ENCODE measurements at places on chromosomes 11 and 22.

DNA sequence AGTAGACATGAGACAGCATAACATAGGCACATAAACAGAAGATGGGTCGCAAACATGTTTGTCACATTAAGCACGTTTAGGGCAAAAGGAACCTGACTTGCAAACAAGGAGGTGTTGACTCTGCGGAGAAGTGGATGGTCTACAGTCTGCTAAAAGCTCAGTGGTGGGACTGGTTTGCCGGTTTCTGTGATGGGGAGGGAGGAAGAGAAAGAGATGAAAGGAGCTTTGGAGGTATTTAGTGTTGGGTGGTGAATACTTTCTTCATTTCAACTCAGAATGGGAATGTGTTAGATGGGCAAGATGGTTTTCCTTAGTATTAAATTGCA, 191.4 kb upstream of the SORL1-AS1 start:
- no peaks in the 10 kb centered on the region for H3K36me3 ChIP-seq
- H3K4me1 ChIP-seq, result peaks cover 1% of the 10 kb centered on the region
- DNase-seq, result no peak

DNA sequence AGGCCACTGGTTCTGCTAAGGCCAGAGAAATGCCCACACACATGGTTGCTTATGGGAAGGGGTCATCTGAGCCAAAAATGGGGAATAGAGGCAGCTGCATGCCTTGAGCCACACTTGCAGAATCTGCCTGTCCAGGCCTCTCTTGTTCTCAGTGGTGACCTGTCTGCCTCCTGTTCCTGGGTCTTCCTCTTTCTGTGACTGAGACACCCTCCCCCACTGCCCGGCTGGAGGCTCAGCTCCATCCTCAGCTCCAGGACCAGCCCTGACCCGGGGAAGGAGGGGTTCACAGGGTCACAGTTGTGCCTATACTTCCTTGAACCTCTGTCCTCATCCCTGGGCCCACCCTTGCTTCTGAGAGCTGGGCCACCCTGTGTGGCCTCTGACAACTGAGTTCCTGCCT, 52.3 kb downstream of the CSF2RB start:
- DNase-seq, result no peak
- no peak overlapping the region for H3K4me3 ChIP-seq
- no peaks in the 10 kb centered on the region for H3K4me1 ChIP-seq
- no peaks in the 10 kb centered on the region for H3K36me3 ChIP-seq

DNA sequence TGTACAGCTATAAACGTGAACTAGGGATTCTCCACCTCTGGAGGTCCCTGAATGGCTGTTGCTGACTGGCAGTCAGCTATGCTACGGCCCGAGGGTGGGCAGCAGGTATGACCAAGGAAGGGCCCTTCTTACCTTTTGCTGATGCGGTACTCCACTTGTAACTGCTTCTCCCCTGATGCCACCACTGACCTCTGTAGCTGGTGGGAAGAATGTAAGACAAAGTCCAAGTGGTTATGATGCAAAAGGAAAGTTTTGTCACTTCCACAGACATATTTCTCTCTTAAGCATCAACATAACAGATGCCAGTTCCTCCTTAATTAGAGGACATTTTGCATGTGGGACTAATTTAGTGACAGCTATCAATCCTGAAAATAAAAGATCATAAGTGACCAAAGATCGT, 32.2 kb downstream of the P4HA3 start:
- no peak overlapping the region for H3K4me3 ChIP-seq
- no peak for DNase-seq
- H3K27me3 ChIP-seq, result peaks cover 8% of the 10 kb centered on the region
- no peak overlapping the region for H3K27ac ChIP-seq

DNA sequence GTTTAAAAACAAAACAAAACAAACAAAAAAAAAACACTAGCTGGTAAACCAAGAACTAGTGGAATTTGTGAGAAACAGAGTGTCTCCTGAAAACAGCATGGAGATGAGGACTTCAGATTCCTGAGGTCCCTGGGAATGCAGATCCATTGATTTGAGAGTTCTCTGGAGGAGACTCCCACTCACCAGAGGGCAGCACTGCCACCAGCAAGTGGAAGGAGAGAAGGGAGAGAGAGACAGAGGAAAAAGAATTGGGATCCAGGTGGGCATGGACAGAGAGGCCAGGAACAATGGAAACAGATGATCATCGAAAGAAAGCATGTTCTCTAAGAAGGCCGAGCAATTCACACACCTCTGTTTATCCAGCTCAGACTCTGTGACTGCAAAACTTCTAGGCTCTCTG, 31.8 kb downstream of the ETS1 start:
- no peak overlapping the region for H3K27ac ChIP-seq
- no peak overlapping the region for H3K4me3 ChIP-seq
- H3K36me3 ChIP-seq, result no peaks in the 10 kb centered on the region
- no peaks in the 10 kb centered on the region for H3K4me1 ChIP-seq

GRCh38 chr22:20024650-20025397, 3.9 kb downstream of the TANGO2 start:
- no peak for DNase-seq
- H3K4me1 ChIP-seq, result peaks cover 8% of the 10 kb centered on the region
- peaks cover 1% of the 10 kb centered on the region for H3K36me3 ChIP-seq
- H3K4me3 ChIP-seq, result no peak overlapping the region

- no peak overlapping the region for H3K27ac ChIP-seq
- no peak for DNase-seq
- H3K36me3 ChIP-seq, result no peaks in the 10 kb centered on the region
Measured at GRCh38 chr22:30175690-30176288, 70.8 kb downstream of the LIF start.

DNA sequence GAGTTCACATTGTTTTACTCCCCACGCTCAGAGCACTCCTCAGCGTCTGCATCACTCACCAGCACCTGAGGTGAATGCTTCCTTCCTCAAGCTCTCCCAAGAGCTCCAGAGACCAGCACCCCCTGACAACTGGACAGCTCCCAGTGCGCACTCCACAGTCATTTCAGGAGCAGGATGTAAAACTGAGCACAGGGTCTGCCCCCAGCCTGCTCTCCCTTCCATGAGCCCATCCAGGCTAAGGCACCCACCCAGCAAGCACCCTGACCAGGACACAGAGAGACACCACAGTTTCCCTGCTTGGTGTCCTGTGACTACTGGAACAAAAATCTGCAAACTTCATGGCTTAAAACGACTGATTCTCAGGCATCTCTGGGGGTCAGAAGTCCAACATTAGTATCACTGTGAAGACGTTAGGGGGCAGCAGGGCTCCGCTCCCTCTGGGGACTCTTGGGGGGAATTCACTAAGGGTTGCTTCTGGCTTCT, 3.3 kb downstream of the SCGB1D2 start:
- H3K4me3 ChIP-seq, result no peak overlapping the region
- no peaks in the 10 kb centered on the region for H3K4me1 ChIP-seq
- H3K36me3 ChIP-seq, result no peaks in the 10 kb centered on the region
- H3K27ac ChIP-seq, result no peak overlapping the region
- peak; percentile 69 for DNase-seq

GRCh38 chr11:66617155-66617834, 865 bp downstream of the RBM14 start:
- peaks cover 35% of the 10 kb centered on the region for H3K4me1 ChIP-seq
- H3K27ac ChIP-seq, result peak overlapping the region; percentile 99
- no peak for DNase-seq
- H3K27me3 ChIP-seq, result no peaks in the 10 kb centered on the region
- H3K36me3 ChIP-seq, result peaks cover 10% of the 10 kb centered on the region
- peak overlapping the region; percentile 98 for H3K4me3 ChIP-seq

GRCh38 chr11:117586392-117586791, 210.6 kb downstream of the DSCAML1 start:
- no peak overlapping the region for H3K27ac ChIP-seq
- no peak overlapping the region for H3K4me3 ChIP-seq
- H3K27me3 ChIP-seq, result peaks cover 33% of the 10 kb centered on the region
- no peaks in the 10 kb centered on the region for H3K36me3 ChIP-seq
- DNase-seq, result no peak

DNA sequence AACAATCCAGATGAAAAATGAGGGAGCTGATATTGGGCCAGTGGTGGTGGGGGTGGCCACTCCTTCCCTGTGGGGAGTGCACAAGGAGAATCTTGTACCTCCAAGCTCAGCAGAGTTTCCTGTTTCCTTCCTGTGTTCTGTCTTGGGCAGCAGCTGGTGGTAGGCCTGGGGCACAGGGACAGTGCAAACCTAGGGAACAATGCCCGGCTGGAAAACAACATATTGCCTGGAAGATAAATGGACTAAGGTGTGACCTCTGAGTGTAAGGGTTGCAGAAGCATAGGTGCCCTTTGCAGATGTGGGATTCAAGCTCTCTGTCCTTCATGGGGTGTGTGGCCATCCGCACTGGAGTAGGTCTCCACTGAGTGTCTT, 5.8 kb upstream of the JAM3 start:
- no peak overlapping the region for H3K27ac ChIP-seq
- H3K4me3 ChIP-seq, result no peak overlapping the region
- no peaks in the 10 kb centered on the region for H3K4me1 ChIP-seq

GRCh38 chr11:73142128-73142377, at the start of gene FCHSD2:
TSS of gene FCHSD2 (minus strand) at chr11:73142318. CDS start at chr11:73141877, 441 bp downstream.
- H3K4me3 ChIP-seq, result peak within 1 kb of the TSS; percentile 89
- no peaks in the 10 kb centered on the region for H3K36me3 ChIP-seq
- H3K27ac ChIP-seq, result peak within 1 kb of the TSS; percentile 95
- no peak for DNase-seq
- H3K27me3 ChIP-seq, result peaks cover 5% of the 10 kb centered on the region

GRCh38 chr11:28834877-28835276, 726.7 kb downstream of the METTL15 start:
- DNase-seq, result no peak
- no peaks in the 10 kb centered on the region for H3K27me3 ChIP-seq
- no peaks in the 10 kb centered on the region for H3K4me1 ChIP-seq
- H3K27ac ChIP-seq, result no peak overlapping the region

GRCh38 chr11:127919206-127920000, 668.0 kb downstream of the ETS1 start:
- H3K4me3 ChIP-seq, result no peak overlapping the region
- no peak for DNase-seq
- H3K36me3 ChIP-seq, result peaks cover 2% of the 10 kb centered on the region
- no peak overlapping the region for H3K27ac ChIP-seq

- peak overlapping the region; percentile 97 for H3K27ac ChIP-seq
- H3K27me3 ChIP-seq, result no peaks in the 10 kb centered on the region
- H3K4me1 ChIP-seq, result peaks cover 4% of the 10 kb centered on the region
- H3K36me3 ChIP-seq, result peaks cover 20% of the 10 kb centered on the region
- peak overlapping the region; percentile 87 for H3K4me3 ChIP-seq
- peak; percentile 92 for DNase-seq
Measured at GRCh38 chr22:21938071-21938822, 14.4 kb downstream of the PPM1F start.

DNA sequence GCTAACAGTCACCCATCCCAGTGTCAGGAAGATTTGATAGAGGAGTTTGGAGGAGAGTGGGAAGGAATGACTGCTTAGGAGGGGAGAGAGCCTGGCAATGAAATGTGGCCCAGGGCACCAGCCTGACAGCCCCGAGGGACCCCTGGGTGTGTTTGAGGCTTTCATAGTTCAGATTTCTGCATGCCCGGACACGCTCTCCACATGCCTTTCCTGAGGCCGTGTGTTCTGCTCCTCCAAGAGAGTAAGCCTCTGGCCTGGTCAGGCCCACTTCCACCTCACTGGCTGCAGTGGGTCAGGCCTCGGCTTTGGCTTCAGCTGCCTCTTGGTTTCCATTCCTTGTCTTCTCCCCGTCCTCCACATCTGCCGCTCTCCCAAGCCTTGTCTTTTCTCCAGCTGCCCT, 78.4 kb downstream of the C22orf31 start:
- H3K27ac ChIP-seq, result no peak overlapping the region
- no peak overlapping the region for H3K4me3 ChIP-seq
- no peak for DNase-seq
- H3K36me3 ChIP-seq, result peaks cover 1% of the 10 kb centered on the region
- peaks cover 29% of the 10 kb centered on the region for H3K4me1 ChIP-seq
- peaks cover 6% of the 10 kb centered on the region for H3K27me3 ChIP-seq

- H3K4me1 ChIP-seq, result no peaks in the 10 kb centered on the region
- H3K4me3 ChIP-seq, result no peak overlapping the region
- H3K27ac ChIP-seq, result peak overlapping the region; percentile 52
- H3K27me3 ChIP-seq, result no peaks in the 10 kb centered on the region
- no peaks in the 10 kb centered on the region for H3K36me3 ChIP-seq
Measured at GRCh38 chr11:92198268-92198667, 26.4 kb upstream of the FAT3 start.

DNA sequence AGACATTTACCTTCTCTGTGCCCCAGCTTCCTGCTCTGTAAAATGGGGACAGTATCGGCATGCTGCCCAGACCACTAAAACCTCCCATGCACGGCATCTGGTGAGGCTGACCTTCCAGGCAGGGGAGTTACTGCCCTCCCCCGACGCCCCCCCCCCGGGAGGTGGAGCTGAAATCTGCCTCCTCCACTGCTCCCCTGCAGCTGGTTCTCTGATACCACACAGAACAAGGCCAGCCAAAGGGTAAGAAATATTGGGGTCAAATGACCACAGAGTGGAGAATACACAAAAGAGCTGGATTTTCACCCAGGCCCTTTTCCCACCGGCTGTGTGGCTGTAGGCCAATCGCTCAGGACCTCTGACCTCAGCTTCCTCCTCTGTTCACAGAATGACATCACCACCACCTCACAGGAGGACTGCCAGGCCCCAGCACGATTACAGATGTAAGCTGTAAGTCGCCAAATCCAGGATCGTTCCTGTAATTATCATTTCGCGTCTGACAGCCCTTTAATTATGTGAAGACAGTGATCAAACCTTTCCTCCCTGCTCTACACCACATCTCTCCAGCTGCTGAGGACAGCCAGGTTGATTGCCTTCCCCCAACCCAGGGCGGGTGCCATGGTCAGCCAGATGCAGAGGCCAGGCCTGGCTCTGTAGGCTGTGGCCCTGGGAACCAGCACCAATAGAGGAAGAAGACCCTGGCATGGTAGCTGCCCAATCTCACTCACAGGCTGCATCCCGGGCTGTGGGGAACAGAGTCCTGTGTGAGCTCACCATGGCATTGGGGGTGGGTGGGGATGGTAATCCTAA, 35.7 kb upstream of the KLHL35 start:
- H3K4me1 ChIP-seq, result peaks cover 4% of the 10 kb centered on the region
- H3K27me3 ChIP-seq, result peaks cover 2% of the 10 kb centered on the region
- no peak overlapping the region for H3K4me3 ChIP-seq
- DNase-seq, result no peak
- no peak overlapping the region for H3K27ac ChIP-seq

GRCh38 chr11:118430956-118431355, 5.3 kb upstream of the KMT2A start:
- no peak overlapping the region for H3K4me3 ChIP-seq
- no peaks in the 10 kb centered on the region for H3K36me3 ChIP-seq
- peaks cover 12% of the 10 kb centered on the region for H3K4me1 ChIP-seq
- H3K27ac ChIP-seq, result no peak overlapping the region

- H3K4me3 ChIP-seq, result no peak overlapping the region
- no peak for DNase-seq
- H3K27me3 ChIP-seq, result no peaks in the 10 kb centered on the region
- peaks cover 10% of the 10 kb centered on the region for H3K4me1 ChIP-seq
Measured at GRCh38 chr11:103067118-103067517, 24.8 kb downstream of the DCUN1D5 start.

GRCh38 chr11:9901943-9902342, 238.1 kb downstream of the SWAP70 start:
- no peaks in the 10 kb centered on the region for H3K27me3 ChIP-seq
- H3K27ac ChIP-seq, result no peak overlapping the region
- peaks cover 6% of the 10 kb centered on the region for H3K36me3 ChIP-seq

GRCh38 chr22:21042978-21043859, 2.5 kb upstream of the LRRC74B start:
- no peak for DNase-seq
- peaks cover 9% of the 10 kb centered on the region for H3K4me1 ChIP-seq
- peaks cover 19% of the 10 kb centered on the region for H3K27me3 ChIP-seq
